Progenitor cell of endocrine pancreas (in vitro differentiated cells): ENCODE measurements at places on chromosomes 5 and 9. TPM values are rescaled to one million over a fixed set of nuclear protein-coding genes. Genes with fewer than 3 reads are reported as not detected.
A peak's percentile ranks its signal among the peaks of the same experiment; 100 is the strongest.

XRCC4 gene
- total RNA-seq, result 12.9 and 13.1 TPM in 2 replicates

GRIA1 gene
- total RNA-seq, result 0.13 TPM in 1 of 2 replicates, not detected in the other

NOXA1 gene
- 15.3 and 16.3 TPM in 2 replicates for total RNA-seq

DNA sequence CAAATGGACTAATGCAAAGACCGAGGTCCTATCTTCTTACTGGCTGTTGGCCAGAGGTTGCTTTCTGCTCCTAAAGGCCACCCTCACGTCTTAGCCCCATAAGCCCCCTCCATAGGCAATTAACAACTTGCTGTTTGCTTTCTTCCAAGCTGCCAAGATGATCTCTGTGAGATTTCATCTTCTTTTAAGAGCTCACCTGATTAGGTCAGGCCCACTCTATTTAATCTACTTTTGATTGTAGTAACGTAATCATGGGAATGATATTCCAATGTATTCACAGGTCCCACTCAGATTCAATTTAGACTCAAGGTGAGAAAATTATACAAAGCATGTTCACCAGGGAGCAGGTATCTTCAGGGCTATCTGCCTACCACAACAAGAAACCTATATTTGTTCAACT is 84.4 kb upstream of the RAD23B start:
- H3K4me1 ChIP-seq, result no peaks in the 10 kb centered on the region
- DNase-seq, result no peak
- H3K27ac ChIP-seq, result no peak overlapping the region
- peaks cover under 1% of the 10 kb centered on the region for H3K36me3 ChIP-seq
- no peak overlapping the region for H3K4me3 ChIP-seq

DNA sequence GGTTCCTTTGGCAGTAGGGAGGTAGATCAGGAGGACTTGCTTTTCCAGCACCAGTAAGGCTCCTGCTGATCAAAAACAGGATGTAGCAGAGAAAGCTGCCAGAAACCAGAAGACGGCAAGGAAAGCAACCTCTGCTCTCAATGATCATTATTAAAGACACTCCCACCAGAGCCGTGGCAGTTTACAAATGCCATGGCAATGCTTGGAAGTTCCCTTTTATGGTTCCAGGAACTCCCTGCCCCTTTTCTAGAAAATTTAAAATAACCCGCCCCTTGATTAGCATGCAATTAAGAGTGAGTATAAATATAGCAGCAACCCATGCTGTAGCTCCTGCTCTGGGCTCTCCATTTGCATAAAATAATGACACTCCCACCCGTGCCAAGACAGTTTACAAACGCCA is 16.1 kb downstream of the EQTN start:
- H3K4me1 ChIP-seq, result peaks cover 4% of the 10 kb centered on the region
- H3K4me3 ChIP-seq, result no peak overlapping the region
- no peaks in the 10 kb centered on the region for H3K27me3 ChIP-seq
- no peak overlapping the region for H3K27ac ChIP-seq
- H3K36me3 ChIP-seq, result no peaks in the 10 kb centered on the region
- DNase-seq, result no peak

DNA sequence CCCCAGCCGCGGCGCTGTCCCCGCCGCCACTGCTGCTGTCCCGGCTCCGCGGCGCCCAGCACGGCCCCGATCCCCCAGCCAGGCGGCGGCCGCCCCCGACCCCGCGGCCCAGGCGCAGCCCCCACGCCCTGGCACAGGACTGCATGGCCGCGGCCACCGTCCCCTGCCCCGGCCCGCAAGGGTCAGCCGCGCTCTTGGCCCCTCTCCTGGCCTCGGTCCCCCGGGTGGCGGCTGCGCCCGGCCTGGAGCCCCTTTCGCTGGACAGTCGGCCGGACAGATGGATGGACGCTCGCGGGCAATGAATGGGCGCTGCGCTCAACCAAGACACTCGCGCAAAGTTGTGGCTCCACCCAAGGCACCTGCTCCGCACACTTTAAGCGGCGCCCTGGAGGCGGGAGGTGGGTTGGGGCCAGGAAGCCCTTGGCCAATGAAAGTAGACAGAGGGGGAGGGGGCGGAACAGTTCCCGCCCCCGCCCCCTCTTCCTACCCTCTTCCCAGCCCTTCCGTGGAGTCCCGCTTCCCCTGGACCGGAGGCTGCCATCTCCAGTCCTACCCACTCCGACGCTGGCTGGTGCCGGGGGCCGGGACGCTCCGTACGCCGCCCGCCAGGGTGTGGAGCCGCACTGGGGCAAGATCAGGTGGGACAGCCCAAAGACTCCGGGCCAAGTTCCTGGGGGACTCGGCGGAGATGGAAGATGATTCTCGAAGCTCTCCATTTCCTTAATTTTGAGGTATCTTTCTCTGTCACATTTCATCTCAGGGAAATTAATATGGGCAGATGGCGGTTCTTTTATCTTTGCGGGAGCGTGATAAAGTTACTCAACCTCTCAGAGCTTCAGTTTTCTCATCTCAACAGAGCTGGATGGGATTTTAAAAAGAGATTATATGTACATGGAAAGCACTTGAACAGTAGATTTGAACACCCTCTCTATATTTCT is at the start of gene GLDC:
TSS of gene GLDC (minus strand) at position 375 of the 938 bp plus-strand sequence. CDS start at position 145, 230 bp downstream.
- peak within 1 kb of the TSS; percentile 85 for H3K27ac ChIP-seq
- H3K36me3 ChIP-seq, result no peaks in the 10 kb centered on the region
- DNase-seq, result peak; percentile 50
- peaks cover 7% of the 10 kb centered on the region for H3K4me1 ChIP-seq
- peaks cover 42% of the 10 kb centered on the region for H3K27me3 ChIP-seq
